ENCODE measurements at places on chromosomes 6 and 20.

- DNase-seq = no peak
These were observed 637.1 kb upstream of the CITED2 start for GRCh38 chr6:140011537-140011936.

DNA sequence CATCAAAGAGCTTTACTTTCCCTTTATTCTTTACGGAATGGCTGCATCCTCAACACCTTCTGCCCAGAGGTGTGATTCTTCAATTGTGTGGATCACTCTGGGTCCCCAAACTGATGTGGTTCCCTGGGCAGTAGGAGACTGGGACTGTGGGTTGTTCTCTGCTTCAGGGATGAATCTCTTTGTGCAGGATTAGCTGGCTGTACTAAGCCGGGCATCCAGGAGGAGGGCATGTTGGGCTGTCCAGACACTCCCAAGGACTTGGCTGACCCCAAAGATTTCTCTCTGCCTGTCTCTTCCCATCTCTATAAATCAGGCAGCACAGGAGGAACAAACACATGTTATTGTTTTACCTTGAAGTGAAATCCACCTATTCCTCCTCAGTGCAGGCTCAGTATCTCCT is 15.3 kb downstream of the FARS2 start:
- DNase-seq = no peak

DNA sequence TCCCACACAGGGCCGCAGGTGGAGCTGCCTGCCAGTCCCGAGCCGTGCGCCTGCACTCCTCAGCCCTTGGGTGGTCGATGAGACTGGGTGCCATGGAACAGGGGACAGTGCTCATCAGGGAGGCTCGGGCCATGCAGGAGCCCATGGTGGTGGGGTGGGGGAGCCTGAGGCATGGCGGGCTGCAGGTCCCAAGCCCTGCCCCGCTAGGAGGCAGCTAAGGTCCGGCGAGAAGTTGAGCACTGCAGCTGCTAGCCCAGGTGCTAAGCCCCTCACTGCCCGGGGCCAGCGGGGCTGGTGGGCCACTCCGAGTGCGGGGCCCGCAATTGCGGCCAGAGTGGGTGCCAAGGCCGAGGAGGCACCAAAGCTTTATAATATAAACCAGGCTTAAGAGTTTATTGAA is 479.7 kb downstream of the MMUT start:
- no peak for DNase-seq

DNA sequence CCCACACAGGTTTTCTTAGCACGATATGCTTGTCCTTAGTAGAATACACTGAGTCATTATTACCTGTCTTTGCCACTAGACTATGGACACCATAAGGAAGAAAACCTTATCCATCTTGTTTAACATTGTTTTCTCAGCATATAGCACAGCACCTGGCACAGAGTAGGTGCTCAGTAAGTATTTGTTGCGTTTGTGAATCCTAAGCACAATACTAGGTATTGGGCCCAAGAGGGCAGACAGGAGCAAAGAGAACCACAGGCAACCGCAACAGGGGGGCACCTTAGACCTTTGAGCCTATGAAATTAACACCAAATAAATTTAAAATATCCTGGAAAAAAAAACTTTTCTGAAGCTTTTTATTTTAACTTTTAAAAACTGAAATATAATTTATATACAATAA is 3.7 kb upstream of the NCOA6 start:
- DNase-seq = no peak

- no peak for DNase-seq
These were observed 41.7 kb downstream of the MOCS1 start for GRCh38 chr6:39892490-39893129.

- DNase-seq = no peak
These were observed 588.4 kb upstream of the BTBD3 start for GRCh38 chr20:11329271-11329670.

GRCh38 chr6:16982807-16983206 is 119.0 kb upstream of the STMND1 start:
- DNase-seq = no peak

All from activated naive CD4-positive, alpha-beta T cell treated with anti-CD3 and anti-CD28 coated beads, Interleukin-2, amount 50 U/mL, for 16 hours (primary cell).